Progenitor cell of endocrine pancreas (in vitro differentiated cells): ENCODE measurements at places on chromosomes 1 and 21.

GRCh38 chr1:164937291-164937690 is 378.3 kb downstream of the PBX1 start:
- DNase-seq, result no peak

- DNase-seq, result no peak
Observed at GRCh38 chr1:18645747-18646090, 15.1 kb downstream of the PAX7 start.

GRCh38 chr1:145858238-145858900 is 512 bp downstream of the PIAS3 start:
- no peak for DNase-seq

- DNase-seq, result no peak
Observed at GRCh38 chr1:74771913-74772515, 39.1 kb downstream of the TYW3 start.

DNA sequence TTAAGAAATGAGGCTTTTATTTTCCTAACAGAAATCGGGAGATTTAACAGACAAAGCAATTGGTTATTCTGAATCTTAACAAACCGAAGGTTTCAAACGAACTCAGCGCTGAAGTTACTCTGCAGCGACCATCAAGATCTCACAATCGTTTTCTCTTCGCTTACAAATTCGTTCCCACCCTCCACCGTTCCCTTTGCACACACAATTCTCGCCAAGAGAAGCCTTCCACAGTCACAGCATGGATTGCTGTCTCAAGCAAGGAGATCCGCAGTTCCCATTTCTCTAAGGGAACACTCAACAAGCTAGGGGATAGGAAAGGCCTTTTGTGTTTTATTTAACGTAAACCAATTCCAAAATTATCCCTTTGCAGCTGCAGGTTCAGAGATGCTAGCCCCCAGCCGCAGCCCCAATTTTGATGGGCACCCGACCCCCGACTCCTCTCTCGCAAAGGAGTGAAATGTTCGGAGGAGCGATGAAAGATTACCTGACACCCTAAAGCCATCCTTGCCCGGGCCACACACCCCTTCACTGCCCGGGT is 755 bp downstream of the FBXO42 start:
- DNase-seq, result no peak

- DNase-seq, result no peak
Observed at GRCh38 chr1:240424740-240425464, 187.1 kb downstream of the GREM2 start.

DNA sequence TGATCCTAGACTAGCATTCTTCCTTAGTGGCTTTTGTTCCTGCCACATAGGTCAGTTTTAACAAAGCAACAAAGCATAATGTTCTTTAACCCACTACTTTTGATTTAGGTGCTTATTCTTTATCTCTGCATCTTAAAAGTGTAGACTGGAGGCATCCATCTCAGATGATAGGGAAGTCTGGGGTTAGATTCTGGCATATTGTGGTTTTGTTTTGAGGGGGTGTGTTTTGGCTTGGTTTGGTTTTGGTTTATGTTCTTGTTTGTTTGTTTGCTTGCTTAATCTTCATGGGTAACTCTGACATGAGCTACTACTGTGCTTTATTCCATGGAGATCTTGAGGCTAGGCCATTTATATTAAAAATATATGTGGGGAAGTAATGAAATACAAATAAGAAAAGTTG is 40.3 kb upstream of the MYOCOS start:
- no peak for DNase-seq

DNA sequence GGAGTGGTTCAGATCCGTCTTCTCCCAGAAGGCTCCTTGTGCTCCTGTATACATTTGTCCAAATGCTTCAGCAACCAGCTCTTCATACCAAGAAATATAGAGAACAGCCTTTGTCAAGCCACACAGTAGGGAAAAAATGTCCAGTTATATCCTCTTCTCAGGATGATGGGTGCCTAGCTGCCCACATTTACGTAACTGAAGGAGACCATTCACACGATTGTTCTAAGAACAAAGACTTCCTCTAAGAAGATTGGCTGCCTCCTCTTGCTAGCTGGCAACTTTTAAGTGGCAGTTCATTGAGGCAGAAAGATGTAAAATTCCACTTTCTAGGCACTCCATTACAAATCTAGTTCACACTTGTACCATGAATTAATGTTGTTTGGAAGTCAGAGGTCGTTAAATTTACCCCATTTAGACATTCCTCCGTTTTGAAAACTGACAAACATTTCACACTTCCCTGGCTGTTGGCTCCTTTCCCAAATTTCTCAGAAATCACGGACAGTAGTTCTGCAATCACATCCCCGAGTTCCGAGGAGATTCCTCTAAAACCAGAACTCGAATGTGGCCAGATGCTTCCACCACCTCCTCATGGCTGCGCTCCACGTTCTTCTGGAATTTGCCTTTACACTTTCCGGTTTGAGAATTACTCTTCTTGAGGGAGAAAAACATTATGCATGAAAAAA is 45.6 kb upstream of the CSF1 start:
- DNase-seq, result no peak

DNA sequence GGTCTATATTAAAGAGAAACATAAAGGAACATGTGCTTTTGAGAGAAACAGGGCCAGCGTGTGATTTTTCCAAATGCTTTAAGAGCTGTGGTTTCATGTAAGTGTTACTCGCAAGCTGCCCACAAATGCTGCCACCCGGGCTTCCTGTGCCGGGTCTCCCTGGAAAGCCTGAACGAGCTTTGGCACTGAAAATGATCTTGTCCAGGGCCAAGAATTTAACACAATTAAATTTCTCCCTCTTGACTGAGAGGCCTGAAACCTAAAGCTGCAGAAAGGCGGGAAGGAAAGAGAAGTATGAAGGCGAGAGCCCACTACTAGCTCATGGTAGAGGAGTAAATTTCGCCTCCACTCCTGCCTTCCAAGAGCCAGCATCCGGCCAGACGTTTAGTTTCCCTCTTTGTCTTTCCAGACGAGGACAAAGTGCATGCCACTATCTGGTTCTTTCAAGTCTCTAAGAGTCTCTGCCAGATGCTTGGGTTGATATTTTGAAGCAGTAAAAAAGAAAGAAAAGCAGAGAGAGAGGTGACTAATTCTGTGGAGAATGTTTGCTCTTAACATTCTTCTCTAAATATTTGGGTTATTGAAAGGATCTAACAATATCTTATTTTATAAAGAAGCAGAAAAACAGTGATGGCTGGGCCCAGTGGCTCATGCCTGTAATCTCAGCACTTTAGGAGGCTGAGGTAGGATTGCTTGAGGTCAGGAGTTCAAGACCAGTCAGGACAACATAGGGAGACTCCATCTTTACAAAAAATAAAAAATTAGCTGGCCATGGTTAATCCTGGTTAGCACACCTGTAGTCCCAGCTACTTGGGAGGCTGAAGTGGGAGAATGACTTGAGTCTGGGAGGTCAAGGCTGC is 100.0 kb upstream of the HNRNPU start:
- no peak for DNase-seq

GRCh38 chr1:22533244-22533895 is 29.9 kb upstream of the EPHA8 start:
- no peak for DNase-seq

- no peak for DNase-seq
Observed at GRCh38 chr1:218771931-218772330, 401.7 kb upstream of the LYPLAL1 start.

GRCh38 chr1:150971583-150972416 is 2.8 kb downstream of the CERS2 start:
- no peak for DNase-seq

DNA sequence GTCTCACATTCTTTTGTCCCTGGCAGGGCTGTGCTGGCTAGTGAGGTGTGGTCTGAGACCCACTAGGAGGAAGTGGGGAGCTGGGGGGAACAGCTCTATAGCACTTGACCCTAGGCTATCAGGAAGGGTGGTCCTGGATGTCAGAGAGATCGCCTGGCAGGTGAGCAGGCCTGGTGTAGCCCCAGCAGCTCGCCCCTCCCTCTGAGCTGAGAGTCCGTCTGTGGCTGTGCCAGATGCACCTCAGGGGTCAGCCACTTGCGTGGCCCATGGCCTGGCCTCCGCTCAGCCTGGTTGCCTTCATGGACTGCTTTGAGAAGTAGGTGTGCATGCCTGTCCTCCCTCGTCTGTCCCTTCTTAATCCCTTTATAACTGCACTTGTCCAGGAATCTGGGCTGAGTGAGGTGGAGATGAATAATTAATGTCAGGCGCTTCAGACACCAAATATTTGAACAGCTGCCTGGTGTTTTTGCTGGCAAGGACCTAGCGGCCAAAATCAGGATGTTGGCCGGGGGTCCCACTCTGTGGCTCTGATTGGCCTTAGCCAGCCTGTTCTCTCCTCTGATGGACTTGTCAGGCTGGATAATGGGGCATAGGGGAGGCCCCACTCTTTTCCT is 30.5 kb downstream of the TMEM53 start:
- DNase-seq, result no peak

- no peak for DNase-seq
Observed at GRCh38 chr21:28253338-28253737, 739.3 kb downstream of the LTN1 start.

- no peak for DNase-seq
Observed at GRCh38 chr1:109116286-109116685, 2.4 kb downstream of the ELAPOR1 start.

GRCh38 chr1:228374711-228375577 is 31.7 kb downstream of the TRIM11 start:
- no peak for DNase-seq

GRCh38 chr21:44520326-44521300 is 19.4 kb downstream of the KRTAP10-1 start:
- DNase-seq, result no peak

DNA sequence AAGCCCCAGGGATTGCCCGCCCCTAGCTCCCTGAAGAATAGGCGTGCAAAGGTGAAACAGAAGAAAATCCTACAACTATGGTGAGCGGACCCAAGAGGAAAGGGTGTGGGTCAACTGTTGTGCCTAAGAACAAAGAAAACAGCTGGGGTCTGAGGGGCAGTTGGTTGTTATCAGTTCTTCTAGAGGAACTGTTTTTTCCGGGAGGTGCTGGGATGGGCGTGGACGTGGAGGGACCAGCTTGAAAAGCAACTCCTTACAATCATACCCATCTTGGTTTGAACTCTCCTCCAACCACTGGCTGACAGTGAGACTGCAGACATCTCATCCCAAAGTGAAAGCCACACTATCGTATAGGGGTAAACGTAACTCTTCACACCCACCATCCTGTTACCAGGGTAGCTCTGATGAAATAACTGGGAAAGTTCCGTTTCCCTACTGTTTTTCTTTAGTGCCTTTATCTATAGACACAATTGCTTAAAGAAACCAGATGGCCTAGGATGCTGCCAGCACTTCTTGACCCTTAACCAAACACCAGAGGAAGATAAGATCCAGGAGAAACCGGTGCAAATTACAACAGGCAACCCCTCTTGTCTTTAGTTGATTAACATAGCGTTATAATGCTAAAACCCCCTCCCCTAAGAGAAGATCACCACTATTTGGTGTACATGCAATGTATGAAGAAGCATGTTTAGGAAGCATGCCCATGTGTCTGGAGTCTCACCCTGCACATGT is 25.6 kb upstream of the FAM89A start:
- DNase-seq, result no peak

GRCh38 chr1:11653101-11653860 is 948 bp downstream of the FBXO2 start:
- no peak for DNase-seq

DNA sequence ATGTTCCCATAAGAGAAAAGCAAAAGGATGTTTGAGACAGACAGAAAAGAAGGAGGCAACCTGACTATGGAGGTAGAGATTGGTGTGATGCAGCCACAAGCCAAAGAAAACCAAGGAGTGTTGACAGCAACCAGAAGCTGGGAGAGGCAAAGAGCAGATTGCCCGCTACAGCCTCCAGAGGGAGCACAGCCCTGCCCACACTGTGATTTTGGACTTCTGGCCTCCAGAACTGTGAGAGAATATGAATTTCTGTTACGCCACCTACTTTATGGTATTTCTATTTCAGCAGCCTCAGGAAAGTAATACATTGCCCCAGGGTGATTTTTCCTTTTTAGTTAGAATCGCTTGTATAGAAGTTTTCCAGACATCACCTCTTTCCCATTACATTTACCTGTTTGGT is 28.4 kb downstream of the SLAMF6 start:
- DNase-seq, result no peak
